ENCODE measurements at places on chromosomes 4 and X. TPM values are rescaled to one million over a fixed set of nuclear protein-coding genes. Genes with fewer than 3 reads are reported as not detected.

Gene PACRGL
- total RNA-seq: 25.6 TPM

Gene XAGE2
- total RNA-seq: not detected

Gene DNAAF6
- total RNA-seq: not detected

Gene DMD
- total RNA-seq: 3.9 TPM

Gene PPBP
- not detected for total RNA-seq

Gene SEL1L3
- total RNA-seq: 125 TPM

Gene BEND2
- not detected for total RNA-seq

Gene MAGED4B
- 44.5 TPM for total RNA-seq

Gene IL2RG
- not detected for total RNA-seq

Gene ESX1
- not detected for total RNA-seq

Gene SGMS2
- total RNA-seq: 114 TPM

Gene UCHL1
- total RNA-seq: 500 TPM

Gene GPC4
- 0.33 TPM for total RNA-seq

Gene ACE2
- total RNA-seq: not detected

Gene GLRA3
- not detected for total RNA-seq

Gene SAGE1
- total RNA-seq: not detected

Gene MTMR8
- 1.2 TPM for total RNA-seq

Gene HS3ST1
- under 0.01 TPM for total RNA-seq

Gene TAF1
- total RNA-seq: 59.3 TPM

Gene MBNL3
- total RNA-seq: 3.0 TPM

Gene CPLX1
- 0.17 TPM for total RNA-seq

Gene ANOS1
- total RNA-seq: not detected

Gene HCCS
- 18.0 TPM for total RNA-seq

Gene SPRY1
- 16.5 TPM for total RNA-seq

Gene CENPVL1
- not detected for total RNA-seq

Gene CYLC1
- total RNA-seq: not detected

Gene NDP
- 0.17 TPM for total RNA-seq
